ENCODE measurements at places on chromosomes 7 and 10.

- DNase-seq: no peak
Observed at GRCh38 chr7:39428221-39428620, 138.0 kb upstream of the YAE1 start.

DNA sequence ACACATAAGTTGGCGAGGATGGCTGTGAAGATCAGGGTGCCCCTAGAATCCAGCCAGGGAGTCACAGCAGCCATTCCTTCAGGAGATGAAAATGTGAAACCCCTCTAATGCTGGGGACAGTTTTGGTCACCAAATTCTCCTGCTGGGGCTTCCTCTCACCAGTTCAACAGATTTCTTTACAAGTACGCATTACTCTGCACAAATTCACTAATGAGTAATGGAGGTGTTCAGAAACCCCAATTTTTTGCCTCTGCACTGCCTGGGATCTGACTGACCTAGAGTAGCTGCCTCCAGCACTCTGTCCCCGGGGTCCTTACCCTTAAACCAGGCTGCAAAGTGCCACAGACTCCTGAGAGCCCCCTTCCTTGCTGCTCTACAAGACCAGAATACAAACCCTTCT, 16.1 kb downstream of the TRPV5 start:
- no peak for DNase-seq

- no peak for DNase-seq
Observed at GRCh38 chr10:28113202-28113601, 114.3 kb upstream of the ODAD2 start.

DNA sequence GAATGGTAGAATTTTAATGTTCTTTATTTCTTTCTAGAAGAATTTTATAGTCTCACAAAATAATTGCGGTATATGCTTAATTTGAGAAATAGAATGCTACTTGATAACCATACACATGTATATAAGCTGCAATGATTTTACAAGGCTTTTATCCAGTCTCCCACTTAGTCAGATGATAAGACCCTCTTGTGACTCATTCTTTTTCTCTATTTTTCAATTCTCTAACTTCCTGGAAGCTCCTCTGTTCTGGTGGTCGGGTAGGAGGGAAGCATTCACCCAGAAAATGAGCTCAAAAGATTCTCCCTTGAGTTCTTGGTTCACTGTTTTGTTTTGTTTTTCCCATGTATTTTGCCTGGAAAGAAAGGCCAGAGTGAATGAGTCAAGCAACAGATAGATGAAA, 546.6 kb downstream of the INHBA start:
- DNase-seq: no peak

- DNase-seq: no peak
Observed at GRCh38 chr10:28256776-28257175, 46.1 kb downstream of the MPP7 start.

GRCh38 chr10:75034131-75034512, 77.3 kb upstream of the SAMD8 start:
- no peak for DNase-seq

GRCh38 chr10:126734967-126735366, 64.5 kb upstream of the C10orf90 start:
- DNase-seq: no peak

DNA sequence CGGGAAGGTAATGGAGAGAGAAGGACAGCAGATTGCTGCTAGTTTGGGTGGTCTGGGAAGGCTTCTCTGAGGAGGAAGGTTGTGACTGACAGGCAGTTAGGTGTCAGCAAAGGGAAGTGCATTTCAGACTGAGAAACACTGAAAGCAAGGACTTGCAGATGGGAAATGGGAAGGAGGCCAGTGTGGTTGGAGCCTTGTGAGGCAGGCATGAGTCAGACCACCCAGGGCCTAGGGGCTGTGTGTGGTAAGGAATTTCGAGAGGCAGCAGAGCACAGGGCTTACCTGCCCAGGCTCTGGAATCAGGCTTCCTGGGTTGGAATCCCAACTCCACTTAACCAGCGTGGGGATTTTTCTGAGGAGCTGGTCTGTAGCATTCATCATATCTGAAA, 53.5 kb downstream of the NRF1 start:
- no peak for DNase-seq

DNA sequence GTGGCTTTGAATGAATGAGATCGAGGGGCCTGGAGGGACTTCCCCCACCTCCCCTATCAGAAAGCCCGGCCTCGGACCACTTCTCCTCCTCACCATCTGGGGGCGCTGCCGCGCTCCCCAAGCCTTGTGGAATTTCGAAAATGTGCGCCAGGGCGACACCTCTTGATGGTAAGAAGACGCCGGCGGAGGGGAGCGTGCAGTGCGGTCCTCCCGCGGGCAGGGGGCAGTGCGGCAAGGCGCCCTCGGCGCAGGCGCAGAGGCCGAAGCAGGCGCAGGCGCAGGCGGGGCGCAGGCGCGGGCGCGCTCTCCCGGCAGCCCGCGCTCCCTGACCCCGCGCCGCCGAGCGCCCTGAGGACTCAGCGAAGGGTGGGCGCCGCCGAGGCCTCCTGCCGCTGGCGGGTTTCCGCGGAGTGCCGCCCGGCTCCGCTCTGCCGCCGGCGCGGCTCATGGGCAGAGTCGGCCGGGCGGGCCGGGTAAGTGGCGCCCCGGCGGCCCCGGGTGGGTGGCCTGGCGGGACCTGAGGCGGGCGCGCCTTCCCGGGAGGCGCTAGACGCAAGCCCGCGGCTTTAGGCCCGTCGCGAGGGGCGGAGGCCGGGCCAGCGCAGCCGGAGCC, at the start of gene RBM17:
Gene RBM17, plus strand, starts transcription at position 314 of the 613 bp plus-strand sequence. CDS start 8,032 bp downstream, outside the sequence.
- DNase-seq: peak; percentile 95

- no peak for DNase-seq
Observed at GRCh38 chr7:43771573-43771972, 13.1 kb downstream of the BLVRA start.

GRCh38 chr10:12067336-12067735, 1.4 kb upstream of the DHTKD1 start:
- DNase-seq: no peak

DNA sequence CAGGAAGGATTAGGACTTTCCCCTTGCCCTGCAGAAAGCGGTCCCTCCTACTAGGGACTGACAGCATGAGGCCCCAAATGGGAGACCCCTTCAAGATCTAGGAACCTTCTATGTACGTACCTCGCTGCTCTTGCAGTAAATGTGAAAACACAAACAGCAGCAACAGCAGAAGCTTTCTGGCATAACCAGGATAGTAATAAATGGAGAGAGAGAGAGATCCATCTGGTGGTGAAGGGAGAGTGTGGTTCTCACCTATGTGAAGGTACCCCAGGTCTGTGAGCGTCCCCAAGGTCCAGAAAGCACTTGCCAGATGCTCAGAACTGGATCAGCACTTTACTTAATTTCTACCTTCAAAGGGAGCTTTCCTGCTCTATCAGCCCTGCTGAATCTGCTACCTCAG, 592.7 kb downstream of the PARD3 start:
- no peak for DNase-seq

GRCh38 chr7:121578669-121579068, 182.6 kb upstream of the FAM3C start:
- no peak for DNase-seq

DNA sequence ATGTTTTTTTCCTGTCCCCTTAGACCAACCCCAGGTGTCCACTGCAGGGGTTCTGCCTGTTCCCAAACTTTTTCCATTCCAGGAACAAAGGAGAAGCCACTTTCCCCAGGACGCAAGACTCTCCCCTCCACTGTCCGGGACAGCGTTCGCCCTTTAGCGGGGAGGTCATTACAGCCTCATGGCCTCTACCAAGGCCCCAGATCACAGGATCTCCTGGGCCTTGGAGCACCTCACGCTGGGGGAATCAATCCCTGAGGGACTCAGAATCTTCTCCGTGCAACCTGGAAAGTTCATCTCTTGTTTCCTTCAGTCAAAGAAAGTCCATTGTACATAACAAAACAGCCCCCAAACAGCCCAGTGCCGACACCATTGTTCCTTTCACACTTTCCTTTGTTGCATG, 41.2 kb downstream of the MKI67 start:
- DNase-seq: no peak

- no peak for DNase-seq
Observed at GRCh38 chr10:132714986-132715775, 70.8 kb downstream of the NKX6-2 start.

DNA sequence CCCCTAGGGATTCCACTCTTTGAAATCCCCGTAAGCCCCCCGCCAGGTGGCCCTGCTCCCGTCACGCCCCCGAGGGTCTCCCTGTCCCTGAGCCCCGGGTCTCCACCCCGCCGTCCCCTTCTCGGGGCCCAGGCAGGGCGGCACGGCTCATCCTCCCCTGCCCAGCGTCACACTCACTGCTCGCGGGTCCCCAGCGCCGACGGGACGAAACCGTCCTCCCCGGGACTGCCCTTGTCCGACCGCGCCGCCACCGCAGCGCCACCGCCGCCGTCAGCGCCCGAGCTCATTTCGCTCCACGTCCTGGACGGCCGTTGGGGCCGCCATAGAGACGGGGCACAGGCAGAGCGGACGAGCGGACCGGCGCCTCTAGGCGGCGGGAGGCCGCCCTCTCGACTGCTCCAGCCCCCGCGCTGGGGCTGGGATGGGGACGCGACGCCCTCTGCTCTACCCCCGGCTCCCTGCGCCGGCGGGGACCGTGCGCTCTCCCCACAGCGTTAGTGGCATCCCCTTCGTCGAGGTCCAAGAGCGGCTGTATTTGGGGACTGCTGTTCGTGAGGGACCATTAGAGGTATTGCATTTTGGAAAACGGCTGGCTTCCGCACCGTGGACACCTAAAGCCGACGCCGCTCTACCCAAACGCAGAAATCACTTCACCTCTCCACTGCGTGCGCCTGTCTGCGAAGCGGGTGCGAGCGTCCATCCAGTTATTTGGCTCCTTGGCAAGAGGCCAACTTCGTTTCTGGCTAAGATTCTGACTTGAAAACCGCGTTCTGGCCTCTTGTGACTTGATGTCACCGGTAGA, at the start of gene EEF1AKMT2:
Gene EEF1AKMT2, minus strand, starts transcription at position 341 of the 802 bp plus-strand sequence. Its CDS starts 54 bp downstream, at position 287.
- DNase-seq: peak; percentile 52

DNA sequence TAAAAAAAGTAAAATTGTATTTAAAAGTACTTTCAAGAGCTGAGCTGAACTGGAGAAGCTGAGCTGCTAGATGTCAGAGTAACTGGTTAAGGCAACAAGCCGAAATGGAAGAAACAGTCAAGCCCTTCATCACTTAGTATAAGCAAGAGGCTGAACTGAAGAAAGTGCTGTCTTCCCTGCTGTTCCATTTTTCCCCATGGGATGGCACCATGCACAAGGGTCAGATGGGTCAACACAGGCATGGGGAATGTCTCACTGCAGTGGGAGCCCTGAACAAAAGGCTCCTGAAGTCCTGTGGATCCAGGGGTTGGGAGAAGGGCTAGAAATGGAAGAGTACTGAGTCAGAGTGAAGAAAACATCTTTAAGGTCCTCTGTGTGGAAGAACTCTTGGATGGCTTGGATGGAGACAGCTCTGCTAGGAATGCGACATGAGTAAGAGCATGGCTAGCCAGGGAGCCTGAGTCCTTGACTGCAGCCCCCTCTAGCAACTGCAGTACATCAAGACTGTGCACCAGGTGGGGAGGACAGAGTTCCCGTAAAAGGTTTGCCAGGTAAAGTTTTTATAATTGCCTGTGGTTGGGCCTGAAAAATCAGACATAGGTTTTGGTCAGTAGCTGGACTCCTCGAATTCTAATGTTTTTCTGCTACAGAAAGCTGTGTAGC, 348.3 kb downstream of the GPR158 start:
- no peak for DNase-seq

DNA sequence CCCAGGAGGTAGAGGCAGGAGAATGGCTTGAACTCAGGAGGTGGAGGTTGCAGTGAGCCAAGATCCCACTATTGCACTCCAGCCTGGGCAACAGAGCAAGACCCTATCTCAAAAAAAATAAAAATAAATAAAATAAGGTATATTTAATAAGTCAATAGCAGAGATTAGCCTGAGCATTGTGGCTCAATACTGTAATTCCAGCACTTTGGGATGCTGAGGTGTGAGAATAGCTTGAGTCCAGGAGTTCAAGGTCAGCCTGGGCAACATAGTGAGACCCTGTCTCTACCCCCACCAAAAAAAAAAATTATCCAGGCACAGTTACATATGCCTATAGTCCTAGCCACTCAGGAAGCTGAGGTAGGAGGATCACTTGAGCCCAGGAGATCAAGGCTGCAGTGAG, 38.4 kb upstream of the OIT3 start:
- DNase-seq: no peak

DNA sequence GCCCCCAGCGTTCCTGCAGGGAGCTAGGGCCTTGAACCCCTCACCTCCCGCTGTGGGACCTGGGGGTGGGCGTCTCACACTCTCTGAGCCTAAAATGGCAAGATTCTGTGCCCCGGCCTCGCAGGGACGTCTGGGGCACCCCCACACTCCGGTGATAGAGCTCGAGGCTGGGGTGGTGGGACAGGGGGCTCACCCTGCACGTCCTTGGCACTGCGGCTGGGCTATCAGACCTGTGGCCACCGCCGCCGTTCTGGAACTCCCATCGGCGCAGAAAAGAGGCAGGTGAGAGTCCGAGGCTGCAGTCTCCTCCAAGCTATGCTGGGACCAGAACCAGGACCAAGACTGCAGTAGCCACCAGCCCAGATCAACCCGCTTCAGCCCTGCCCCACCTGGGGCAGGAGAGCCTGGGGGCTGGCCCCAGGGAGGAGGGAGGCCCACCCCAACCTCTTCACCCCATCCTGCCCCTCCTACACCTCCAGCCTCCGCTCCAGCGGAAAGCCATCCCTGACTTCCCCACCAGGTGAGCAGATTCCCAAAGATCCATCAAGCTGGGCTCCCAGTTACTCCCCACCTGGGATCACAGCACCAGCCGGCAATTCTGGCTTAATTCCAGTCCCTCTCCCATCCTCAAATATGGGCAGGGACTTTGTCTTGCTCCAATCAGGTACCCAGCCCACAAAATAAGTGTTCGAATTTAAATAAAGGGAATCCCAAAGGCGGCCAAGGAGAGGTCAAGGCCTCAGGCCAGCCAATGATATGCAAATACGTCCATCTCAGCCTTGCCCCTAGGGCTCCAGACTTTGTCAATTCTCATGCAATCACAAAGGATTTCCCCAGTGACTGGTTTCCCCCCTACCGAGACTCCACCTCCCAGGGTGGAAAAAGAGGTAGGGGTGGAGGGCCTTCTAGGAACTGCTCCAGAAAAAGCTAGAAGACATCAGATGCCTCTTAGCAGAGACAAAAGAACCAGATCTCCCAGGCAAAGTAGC, 16.4 kb downstream of the TNRC18 start:
- no peak for DNase-seq

GRCh38 chr10:31359979-31360378, 41.0 kb downstream of the ZEB1 start:
- DNase-seq: no peak

- no peak for DNase-seq
Observed at GRCh38 chr7:36160313-36160712, 7.3 kb downstream of the EEPD1 start.

- no peak for DNase-seq
Observed at GRCh38 chr10:73968098-73968521, 29.8 kb upstream of the VCL start.

GRCh38 chr7:1290026-1290678, 57.5 kb downstream of the UNCX start:
- DNase-seq: no peak

- no peak for DNase-seq
Observed at GRCh38 chr7:78450706-78451105, 652.1 kb downstream of the PHTF2 start.

- DNase-seq: no peak
Observed at GRCh38 chr7:2699289-2699620, 11.3 kb downstream of the AMZ1 start.

Data from activated T-helper 1 cell treated with anti-CD3 and anti-CD28 coated beads, Interleukin-2, amount 50 U/mL, for 16 hours (primary cell).